Muscle of arm (tissue), 14 donors: ENCODE measurements at places on chromosomes 11 and 22. TPM values are rescaled to one million over a fixed set of nuclear protein-coding genes. Genes with fewer than 3 reads are reported as not detected.
A peak's percentile ranks its signal among the peaks of the same experiment; 100 is the strongest.

DNA sequence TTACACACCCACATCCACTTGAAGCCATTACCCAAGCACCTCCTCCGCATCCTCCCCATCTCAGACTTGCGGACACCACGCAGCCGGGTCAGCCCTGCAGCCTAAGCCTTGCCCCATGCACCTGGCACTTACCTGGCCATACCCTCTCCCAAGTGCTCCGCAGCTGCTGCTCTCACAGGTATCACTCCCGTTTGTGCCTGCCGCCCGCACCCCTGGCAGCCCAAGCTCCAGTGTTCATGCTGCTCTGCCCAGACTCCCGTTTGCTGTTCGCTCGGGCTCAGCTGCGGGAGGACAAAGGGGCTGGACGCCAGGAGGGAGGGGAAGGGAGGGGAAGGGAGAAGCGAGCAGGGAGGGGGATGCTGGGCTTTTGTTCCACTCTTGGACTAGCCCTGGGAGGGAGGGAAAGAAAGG lies at the start of gene KLHL35:
TSS of gene KLHL35 (minus strand) at position 293 of the 411 bp plus-strand sequence. CDS start 2,574 bp downstream, outside the sequence.
- DNase-seq: no peak

The OR8G1 gene
- not detected for polyA plus RNA-seq

GRCh38 chr11:81237139-81237538 lies 1496.5 kb downstream of the FAM181B start:
- DNase-seq: peak; percentile 48

DNA sequence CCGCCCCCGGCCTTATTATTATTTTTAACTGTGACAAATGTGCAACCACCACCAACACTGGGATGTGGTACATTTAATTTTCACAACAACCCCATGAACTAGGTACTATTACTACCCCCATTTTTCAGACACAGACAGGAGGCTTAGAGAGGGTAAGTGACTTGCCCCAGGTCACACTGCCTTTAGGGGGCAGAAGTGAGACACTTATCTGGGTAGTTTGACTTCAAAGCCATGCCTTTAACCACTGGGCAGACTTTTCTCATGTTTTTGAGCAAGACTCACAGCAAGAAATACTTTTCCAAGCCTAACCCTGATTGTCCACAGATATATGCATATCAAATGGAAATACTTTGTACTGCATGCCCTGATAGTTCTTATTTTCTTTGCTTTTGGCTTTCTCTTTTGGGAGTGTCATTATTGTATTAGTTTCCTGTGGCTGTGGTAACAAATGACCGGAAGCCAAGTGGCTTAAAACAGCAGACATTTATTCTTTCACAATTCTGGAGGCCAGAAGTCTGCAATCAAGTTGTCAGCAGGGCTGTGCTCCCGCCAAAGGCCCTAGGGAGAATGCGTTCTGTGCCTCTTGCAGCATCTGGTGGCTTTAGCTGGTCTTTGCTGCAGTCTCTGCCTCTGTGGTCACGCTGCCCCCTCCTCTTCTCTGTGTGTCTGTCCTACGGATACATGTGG lies 110.8 kb downstream of the GRIK4 start:
- DNase-seq: no peak
